Right renal cortex interstitium (tissue), 3 donors: ENCODE measurements at places on chromosomes 13 and 19.

DNA sequence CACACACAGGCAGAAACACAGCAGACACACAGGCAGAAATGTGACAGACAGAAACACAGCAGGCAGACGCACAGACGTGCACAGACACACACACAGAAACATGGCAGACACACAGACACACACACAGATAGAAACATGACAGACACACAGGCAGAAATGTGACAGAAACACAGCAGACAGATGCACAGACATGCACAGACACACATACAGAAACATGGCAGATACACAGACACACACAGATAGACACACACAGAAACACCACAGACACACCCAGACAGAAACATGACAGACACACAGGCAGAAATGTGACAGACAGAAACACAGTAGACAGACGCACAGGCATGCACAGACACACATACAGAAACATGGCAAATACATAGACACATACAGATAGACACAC, 1.3 kb downstream of the TBXA2R start:
- no peak for DNase-seq

DNA sequence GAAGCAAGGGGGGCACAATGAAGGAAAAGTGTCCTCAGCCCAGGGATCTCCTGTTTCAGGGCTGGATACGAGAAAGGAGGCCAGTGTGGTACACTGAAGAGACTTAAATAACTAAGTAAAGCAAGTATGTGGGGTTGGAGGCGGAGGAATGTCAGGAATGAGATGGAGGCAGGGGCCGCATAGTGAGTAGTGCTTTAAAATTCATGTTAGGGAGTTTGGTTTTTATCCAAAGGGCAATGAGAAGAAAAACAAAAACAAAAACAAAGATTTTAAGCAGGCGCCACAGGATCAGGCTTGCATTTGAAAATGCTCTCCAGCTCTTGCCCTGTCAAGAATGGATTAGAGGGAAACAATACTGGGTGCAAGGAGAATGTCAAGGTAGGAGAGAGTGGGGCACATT, 273.4 kb downstream of the DCLK1 start:
- DNase-seq, result no peak

DNA sequence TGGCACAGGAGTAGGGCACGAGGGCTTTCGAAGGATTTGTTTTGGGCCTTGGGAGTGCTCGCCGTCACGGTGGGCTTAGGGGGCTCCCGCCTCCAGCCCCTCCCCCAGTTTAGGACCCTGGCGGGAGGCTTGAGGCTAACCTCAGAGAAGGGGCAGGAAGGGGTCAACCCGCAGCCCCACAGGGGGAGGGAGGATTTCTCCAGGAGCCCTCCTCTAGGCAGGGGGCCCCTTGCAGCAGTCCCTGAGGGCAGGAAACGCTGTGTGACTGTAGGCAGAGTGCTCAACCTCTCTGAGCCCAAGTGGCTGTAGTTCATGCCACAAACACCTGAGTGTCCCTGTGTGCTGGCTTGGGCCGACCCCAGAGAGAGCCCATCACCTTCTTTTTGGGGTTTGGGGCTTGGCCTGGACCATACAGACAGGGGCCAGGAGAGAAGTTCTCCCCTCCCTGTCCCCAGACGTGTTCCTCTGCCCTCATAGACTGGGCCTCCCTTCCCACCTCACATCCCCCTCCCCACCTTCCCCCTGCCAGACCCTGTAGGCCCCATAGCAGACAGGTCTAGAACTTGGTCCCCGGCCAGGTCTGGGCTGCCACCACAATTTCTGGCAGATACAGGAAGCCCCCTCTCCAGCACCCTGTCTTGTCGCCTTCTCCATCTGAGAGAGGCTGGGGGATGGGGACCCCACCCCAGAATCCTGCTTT, 8.1 kb downstream of the ISYNA1 start:
- no peak for DNase-seq

- DNase-seq, result no peak
Observed at GRCh38 chr19:28501976-28502375, 711.0 kb downstream of the UQCRFS1 start.

DNA sequence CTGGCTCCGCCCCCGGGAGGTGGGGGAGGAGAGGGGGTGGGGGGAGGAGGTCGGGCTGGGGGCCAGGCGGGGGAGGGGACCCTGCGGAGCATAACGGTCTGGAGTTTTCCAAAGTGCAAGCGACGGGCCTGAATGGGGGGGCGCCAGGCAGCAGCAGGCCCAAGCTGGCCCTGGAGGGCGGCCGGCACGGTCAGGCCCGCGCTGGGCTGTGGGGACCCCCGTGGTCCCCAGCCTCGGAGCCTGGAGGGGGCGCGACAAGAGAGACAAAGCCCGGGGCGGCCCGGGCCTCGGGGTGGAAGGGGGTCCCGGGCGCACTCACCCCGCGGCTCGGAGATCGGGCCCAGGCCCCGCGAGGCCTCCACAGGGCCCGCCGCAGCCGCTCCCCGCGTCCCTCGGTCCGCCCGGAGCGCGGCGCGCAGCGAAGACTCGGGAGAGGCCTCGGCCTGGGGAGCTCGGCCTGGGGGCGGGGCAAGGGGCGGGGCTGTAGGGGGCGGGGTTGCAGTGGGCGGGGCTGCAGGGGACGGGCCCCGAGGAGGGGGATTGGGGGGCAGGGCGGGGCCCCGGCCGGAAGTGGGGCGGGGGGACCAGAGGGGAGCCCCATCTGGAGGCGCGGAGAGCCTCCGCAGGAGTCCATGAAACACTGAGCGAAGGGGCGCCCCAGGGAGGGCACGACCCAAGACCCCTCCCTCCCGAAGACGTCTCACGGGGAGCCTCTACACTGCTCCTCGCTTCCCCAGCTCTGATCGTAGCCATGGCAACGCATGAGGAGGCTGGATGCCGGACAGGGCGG, 47.6 kb downstream of the PTPRS start:
- no peak for DNase-seq

- DNase-seq, result no peak
Observed at GRCh38 chr19:12726988-12727316, 3.2 kb upstream of the TNPO2 start.

GRCh38 chr13:30920162-30920909, 12.1 kb upstream of the TEX26 start:
- DNase-seq, result no peak

- no peak for DNase-seq
Observed at GRCh38 chr19:54017261-54017660, 25.8 kb downstream of the CACNG6 start.

GRCh38 chr13:53201454-53202225, 173.0 kb downstream of the OLFM4 start:
- DNase-seq, result no peak

- no peak for DNase-seq
Observed at GRCh38 chr19:46118136-46118535, 6.4 kb downstream of the IGFL3 start.

- DNase-seq, result no peak
Observed at GRCh38 chr13:64758521-64759244, 2471.5 kb downstream of the PCDH9 start.

DNA sequence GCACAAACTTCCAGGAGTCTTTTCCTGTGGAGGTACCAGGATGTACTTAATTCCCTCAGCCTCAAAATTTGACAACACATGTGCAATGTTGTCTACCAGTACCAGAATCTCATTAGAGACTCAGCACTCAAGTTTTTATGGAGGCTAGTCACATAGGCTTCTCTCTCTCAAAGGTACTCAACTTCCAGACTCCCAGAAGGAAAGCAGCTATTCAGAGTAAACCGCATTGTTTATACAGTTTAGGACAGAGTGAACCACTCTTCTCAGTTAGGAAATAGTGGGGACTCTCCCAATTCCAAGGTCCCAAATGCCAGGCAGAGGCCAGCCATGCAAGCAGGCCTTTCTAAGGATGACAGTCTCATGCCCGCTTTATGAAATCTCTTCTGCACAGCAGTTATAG, 8.5 kb upstream of the C1QTNF9B start:
- DNase-seq, result no peak

DNA sequence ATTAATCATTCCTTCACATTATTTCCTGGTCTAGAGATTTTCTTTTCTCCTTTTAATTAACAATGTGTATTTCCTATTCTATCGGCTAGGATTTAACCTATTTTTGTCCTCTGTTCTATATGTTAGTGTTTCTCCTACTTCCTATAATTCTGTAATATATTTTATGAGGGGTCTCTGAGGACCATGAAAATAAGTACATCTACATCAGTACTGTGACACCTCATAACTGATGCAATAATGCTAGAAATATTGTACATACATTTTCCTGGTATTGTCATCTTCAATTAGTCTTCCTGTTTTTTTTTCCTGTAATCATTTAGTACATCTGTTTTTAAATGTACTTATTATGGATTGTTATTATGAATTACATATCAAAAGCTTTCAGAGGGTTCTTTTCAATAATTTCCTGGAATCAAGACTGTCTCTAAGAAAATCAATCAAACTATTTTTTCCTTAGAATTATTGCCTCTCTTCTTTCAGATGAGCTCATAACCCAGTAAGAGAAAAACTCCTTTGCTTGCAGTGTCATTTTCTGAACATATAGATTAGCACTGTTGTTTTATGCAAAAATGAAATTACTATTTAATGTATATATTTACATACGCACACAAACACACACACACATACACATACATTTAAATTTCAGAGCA, 1004.3 kb downstream of the SLITRK5 start:
- no peak for DNase-seq

- no peak for DNase-seq
Observed at GRCh38 chr13:46329624-46330023, 57.4 kb downstream of the RUBCNL start.

DNA sequence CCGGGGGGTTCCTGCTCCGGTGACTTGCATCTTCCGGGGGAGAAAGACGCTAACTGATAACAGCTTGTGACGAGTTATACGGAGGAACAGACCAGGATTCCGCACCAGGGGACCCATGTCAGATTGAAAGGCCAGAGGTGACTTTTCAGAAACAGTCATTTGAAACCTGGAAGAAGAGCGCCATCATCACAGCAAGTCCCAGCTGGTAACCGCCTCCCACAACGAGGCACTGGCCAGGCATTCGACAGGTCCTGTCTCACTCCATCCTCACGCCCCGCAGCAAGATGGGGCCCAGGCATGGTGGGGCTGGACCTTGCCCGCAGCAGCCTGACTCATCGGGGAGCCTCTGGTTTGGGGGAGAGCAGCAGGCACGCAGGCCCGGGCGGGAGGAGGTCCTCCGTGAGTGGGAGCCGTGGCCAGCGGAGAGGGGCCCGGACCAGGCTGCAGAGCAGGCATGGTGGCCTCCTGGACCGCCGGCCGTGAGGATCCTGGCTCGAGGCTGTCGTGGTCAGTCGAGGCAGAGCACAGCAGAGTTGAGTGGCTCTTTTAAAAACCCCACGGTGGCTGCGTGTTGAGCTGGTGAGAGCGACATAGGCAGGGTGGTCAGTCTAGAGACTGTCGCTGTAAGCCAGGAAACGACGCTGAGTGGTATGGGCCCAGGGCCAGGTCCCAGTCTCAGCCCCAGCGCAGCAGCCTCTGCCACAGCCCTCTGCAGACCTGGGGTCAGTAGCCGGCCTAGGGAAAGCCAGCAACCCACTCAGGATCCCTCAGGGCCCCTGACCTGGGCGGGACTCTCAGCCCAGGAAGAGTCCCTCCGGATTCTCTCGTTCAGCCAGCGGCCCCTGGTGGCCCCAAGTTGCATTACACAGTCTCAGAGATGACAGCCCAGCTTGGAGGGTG, 94.9 kb upstream of the MCF2L start:
- DNase-seq, result no peak

- peak; percentile 73 for DNase-seq
Observed at GRCh38 chr19:38336638-38337359, 1.2 kb downstream of the CATSPERG start.

GRCh38 chr19:45009625-45010255, 8.5 kb downstream of the RELB start:
- no peak for DNase-seq

GRCh38 chr19:46863818-46864629, 3.2 kb downstream of the ARHGAP35 start:
- DNase-seq, result no peak

DNA sequence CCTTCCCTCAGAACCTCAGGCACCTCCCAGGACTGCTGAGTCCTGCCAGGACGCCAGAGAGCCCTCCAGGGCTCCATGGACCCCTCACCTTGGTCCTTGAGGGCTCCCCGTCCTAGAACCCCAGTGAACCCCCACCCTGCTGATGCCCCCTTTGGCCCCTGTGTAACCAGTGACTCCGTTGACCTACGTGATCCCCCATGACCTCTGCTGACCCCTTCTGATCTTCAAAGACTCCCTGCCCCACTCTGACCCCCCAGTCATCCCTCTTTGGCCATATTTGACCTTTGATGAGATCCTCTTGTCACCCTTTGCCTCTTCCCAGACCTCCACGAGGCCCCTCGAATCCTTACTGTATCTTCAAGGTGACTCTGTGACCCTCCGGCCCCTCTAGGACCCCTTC, 91.3 kb downstream of the MAP4K1 start:
- no peak for DNase-seq

DNA sequence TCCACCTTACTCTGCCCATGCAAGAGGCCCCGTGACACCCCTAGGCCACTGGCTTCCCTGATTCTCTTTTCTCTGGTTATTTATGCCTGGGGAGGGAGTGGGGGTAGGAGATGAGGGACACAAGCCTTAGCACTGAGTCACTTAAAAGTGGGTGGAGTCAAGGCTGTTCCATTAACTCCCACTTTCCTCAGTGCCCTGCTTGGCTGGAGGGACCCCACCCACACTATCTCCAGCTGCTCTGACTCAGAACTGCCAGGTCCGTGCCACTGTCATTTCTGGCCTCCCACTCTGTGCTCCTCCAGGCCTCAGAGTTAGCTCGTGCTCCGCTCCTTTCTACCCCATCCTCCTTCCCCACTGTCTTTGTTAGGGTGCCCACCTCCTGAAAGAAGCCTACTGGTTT, 113.4 kb upstream of the UQCRFS1 start:
- DNase-seq, result no peak

- no peak for DNase-seq
Observed at GRCh38 chr19:40322951-40323615, 25.1 kb downstream of the C19orf47 start.

DNA sequence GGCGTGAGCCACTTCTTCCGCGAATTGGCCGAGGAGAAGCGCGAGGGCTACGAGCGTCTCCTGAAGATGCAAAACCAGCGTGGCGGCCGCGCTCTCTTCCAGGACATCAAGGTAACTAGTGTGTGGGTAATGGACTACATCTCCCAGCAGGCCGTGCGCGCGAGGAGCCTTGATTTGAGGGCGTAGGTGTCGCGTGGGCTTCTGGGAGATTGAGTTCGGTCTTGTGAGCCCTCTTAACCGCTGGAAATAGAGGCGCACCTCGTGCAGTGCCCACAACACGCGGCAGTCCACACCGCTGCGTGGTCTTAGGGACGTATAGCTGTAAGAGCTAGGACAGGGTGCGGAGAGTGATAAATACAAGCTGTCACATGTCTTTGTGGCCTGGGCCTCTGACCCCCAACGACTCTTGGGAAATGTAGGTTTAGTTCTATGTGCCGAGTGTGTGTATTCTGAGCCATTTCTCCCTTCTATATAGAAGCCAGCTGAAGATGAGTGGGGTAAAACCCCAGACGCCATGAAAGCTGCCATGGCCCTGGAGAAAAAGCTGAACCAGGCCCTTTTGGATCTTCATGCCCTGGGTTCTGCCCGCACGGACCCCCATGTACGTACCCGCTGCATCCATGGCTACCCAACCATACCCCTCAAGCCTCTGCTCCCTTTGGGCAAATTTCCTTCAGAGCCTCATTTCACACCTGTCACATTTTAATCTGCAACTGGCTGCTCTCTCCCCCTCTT, 864 bp downstream of the FTL start:
- peak; percentile 79 for DNase-seq

GRCh38 chr13:30114571-30115256, 192.6 kb downstream of the KATNAL1 start:
- peak; percentile 67 for DNase-seq
